ENCODE measurements at places on chromosomes 1 and 21.

DNA sequence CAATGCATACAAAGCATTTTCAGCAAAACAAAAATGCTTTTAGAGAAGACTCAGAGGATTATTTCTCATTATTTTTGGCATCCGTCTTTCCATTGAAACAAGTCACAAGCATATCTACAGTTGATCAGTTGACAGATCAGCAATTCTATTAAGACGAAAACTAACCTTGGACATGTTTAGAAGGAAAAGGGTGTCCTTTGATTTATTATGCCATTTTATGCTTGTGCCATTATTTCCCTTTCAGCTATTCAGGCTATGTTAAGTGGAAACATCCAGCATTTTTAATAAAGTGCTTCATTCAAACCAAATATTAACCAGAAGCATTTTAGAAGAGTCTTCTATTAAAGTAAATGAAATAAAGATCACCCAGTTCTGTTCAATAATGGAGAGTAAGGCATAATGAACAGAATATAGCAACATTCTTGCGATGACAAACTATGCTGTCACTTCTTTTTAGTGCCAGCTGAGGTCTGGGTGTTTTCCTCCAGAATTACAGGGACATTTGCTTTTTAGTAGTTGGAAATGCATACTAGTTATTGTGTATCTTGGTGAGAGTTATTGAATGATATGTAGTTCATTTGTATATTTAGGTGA lies 481.4 kb downstream of the PLA2G4A start:
- no peak for DNase-seq

GRCh38 chr1:2819429-2819828 lies 17.9 kb upstream of the TTC34 start:
- DNase-seq = no peak

- no peak for DNase-seq
Observed at GRCh38 chr1:1910651-1911331, 4.3 kb upstream of the CALML6 start.

GRCh38 chr1:193971595-193971994 lies 785.2 kb upstream of the B3GALT2 start:
- DNase-seq = no peak

- DNase-seq = no peak
Observed at GRCh38 chr1:2431103-2431502, 18.7 kb upstream of the PEX10 start.

- DNase-seq = no peak
Observed at GRCh38 chr1:224198572-224198971, 15.5 kb downstream of the DEGS1 start.

Data from SW 1271 (cell line).